ENCODE measurements at places on chromosomes 16 and 17. TPM values are rescaled to one million over a fixed set of nuclear protein-coding genes. Genes with fewer than 3 reads are reported as not detected.

Gene ITGB4
- polyA plus RNA-seq = 1.5 TPM

Gene NPIPA7
- 3.1 TPM for polyA plus RNA-seq

Gene IL34
- 0.15 TPM for polyA plus RNA-seq

Gene KRT12
- polyA plus RNA-seq = not detected

Gene NRN1L
- not detected for polyA plus RNA-seq

Gene ST6GALNAC2
- 0.96 TPM for polyA plus RNA-seq

Gene ABCA10
- polyA plus RNA-seq = 0.09 TPM

Gene CSH2
- polyA plus RNA-seq = not detected

Gene CLEC3A
- polyA plus RNA-seq = not detected

Gene KRTAP4-5
- polyA plus RNA-seq = not detected

Gene CD7
- 0.23 TPM for polyA plus RNA-seq

Gene HEATR9
- polyA plus RNA-seq = not detected

Gene USP43
- not detected for polyA plus RNA-seq

Gene IFI35
- 27.6 TPM for polyA plus RNA-seq

Gene HEXIM1
- polyA plus RNA-seq = 9.5 TPM

Gene TBC1D3I
- polyA plus RNA-seq = not detected

Gene FZD2
- 6.3 TPM for polyA plus RNA-seq

Gene SLFN14
- not detected for polyA plus RNA-seq

Gene CCL16
- polyA plus RNA-seq = not detected

Gene TUBD1
- 4.3 TPM for polyA plus RNA-seq

Gene ARHGDIG
- 0.40 TPM for polyA plus RNA-seq

Gene PRSS33
- polyA plus RNA-seq = not detected

Gene GOSR1
- polyA plus RNA-seq = 44.8 TPM

Gene METTL9
- polyA plus RNA-seq = 273 TPM

Gene NFATC3
- polyA plus RNA-seq = 12.3 TPM

Gene UBE2Z
- 85.6 TPM for polyA plus RNA-seq

Gene SEZ6L2
- 7.3 TPM for polyA plus RNA-seq

Gene ASPA
- polyA plus RNA-seq = 0.16 TPM

Gene ASB16
- polyA plus RNA-seq = 0.22 TPM

Gene ATP1B2
- not detected for polyA plus RNA-seq

Gene MT4
- not detected for polyA plus RNA-seq

Gene TEX14
- 0.15 TPM for polyA plus RNA-seq

Gene PRSS8
- polyA plus RNA-seq = not detected

Gene SBK1
- not detected for polyA plus RNA-seq

Gene FBXL19
- polyA plus RNA-seq = 0.64 TPM

Gene SLC5A11
- polyA plus RNA-seq = not detected

Gene CTF1
- polyA plus RNA-seq = 2.0 TPM
